NCI-H1048 (cell line): ENCODE measurements at places on chromosomes 3 and 15.
A peak's percentile ranks its signal among the peaks of the same experiment; 100 is the strongest.

GRCh38 chr15:38053205-38053604, 118.8 kb downstream of the TMCO5A start:
- DNase-seq, result no peak

- no peak for DNase-seq
Observed at GRCh38 chr15:56821721-56822425, 88.6 kb upstream of the ZNF280D start.

- no peak for DNase-seq
Observed at GRCh38 chr3:10023587-10024310, 2.5 kb upstream of the FANCD2 start.

DNA sequence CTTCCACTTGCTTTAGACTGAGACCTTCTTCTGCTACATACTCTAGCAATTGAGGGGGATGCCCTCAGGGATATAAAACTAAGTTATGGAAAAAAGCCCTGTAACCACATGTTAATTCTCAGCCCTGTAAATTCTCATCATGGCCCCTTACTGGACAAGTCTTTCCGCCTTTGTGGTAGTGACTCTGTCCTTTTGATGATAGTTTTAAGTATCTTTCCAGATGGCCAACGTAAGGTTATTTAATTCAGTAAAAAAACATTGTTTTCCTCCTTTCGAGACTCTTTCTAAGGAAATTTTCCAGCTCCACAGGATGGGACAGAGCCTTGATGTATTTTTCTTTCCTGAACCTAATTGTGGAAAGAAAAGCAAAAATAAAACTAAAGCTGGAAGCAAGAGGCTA, 25.3 kb upstream of the TM4SF4 start:
- DNase-seq, result no peak

- DNase-seq, result no peak
Observed at GRCh38 chr15:81849289-81849688, 196.5 kb downstream of the MEX3B start.

DNA sequence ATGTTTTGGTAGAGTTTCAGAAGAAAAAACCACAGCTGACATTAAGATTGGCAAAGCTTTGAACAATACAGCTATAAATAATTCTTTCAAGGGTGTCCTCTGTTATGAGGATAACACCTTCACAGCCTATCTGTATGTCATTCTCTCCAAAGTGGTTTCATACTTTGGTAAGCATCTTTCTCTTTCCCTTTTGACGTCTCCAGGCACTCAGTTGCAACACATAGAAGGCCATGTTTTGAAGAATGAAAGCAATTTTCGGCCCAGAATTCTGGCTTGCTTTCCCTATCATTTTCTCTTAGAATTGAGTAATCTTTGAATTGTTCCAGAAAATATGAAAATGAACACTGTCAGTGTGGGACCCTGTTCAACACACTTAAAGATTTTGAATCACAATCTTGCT, 200.0 kb upstream of the CBLB start:
- DNase-seq, result no peak

- DNase-seq, result no peak
Observed at GRCh38 chr3:66128623-66129022, 89.9 kb upstream of the MAGI1 start.

GRCh38 chr15:87731630-87732029, 524.9 kb downstream of the NTRK3 start:
- DNase-seq, result no peak

DNA sequence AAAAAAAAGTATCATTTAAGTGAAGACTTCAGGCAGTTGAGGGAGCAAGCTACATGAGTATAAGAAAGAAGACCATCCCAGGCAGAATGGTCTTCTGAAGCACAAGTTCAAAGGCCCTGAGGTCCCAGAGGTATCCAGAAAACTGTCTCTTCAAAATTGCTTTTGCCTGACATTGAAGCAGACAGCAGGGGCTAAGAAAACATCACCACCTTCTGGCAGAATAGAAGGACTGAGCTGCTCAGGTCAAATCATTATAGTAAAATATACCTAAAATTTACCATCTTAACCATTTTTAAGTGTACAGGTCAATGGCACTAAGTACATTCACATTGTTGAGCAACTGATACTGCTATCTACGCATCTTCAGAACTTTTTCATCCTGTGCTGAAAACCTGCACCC, 16.4 kb downstream of the GPR160 start:
- no peak for DNase-seq

GRCh38 chr15:59237924-59238331, 31.3 kb downstream of the LDHAL6B start:
- no peak for DNase-seq

- DNase-seq, result no peak
Observed at GRCh38 chr3:82038556-82038955, 277.1 kb upstream of the GBE1 start.

DNA sequence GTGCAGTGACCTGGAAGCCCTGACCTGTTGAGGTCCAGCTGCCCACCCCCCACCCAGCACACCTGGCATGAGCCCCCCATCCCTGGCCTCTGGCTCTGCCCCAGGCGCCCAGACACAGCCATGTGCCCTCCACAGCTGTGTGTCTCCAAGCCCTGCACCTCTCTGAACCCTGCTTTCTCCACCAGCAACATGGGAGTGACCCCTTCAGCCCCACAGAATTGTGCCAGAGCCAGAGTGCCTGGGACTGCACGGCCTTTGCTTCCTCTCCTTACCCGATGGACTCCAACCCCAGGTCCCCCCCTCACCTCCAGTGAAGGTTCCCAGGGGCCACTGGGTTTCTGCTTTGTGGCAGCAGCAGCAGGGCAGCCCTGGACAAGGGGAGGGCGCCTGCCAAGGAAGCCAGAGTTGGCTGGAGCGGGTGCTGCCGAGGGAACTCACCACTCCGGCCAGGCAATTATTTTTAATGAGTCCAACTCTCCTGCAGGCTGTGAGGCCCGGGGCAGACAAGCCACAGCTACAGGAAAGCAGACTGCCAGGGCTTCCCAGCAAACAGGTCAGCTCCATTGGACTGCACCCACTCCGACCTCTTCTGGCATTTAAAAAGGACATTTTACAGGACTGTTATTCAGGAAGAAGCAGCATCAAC, 24.1 kb downstream of the PRR20G start:
- DNase-seq, result no peak

GRCh38 chr15:75201616-75202250, at the start of gene C15orf39:
Gene C15orf39 (plus strand): TSS chr15:75201882. CDS start chr15:75206049, 4,167 bp downstream.
- DNase-seq, result peak; percentile 57

GRCh38 chr3:3097958-3098357, 12.2 kb downstream of the IL5RA start:
- no peak for DNase-seq

GRCh38 chr3:65984975-65985374, 53.7 kb downstream of the MAGI1 start:
- DNase-seq, result no peak

DNA sequence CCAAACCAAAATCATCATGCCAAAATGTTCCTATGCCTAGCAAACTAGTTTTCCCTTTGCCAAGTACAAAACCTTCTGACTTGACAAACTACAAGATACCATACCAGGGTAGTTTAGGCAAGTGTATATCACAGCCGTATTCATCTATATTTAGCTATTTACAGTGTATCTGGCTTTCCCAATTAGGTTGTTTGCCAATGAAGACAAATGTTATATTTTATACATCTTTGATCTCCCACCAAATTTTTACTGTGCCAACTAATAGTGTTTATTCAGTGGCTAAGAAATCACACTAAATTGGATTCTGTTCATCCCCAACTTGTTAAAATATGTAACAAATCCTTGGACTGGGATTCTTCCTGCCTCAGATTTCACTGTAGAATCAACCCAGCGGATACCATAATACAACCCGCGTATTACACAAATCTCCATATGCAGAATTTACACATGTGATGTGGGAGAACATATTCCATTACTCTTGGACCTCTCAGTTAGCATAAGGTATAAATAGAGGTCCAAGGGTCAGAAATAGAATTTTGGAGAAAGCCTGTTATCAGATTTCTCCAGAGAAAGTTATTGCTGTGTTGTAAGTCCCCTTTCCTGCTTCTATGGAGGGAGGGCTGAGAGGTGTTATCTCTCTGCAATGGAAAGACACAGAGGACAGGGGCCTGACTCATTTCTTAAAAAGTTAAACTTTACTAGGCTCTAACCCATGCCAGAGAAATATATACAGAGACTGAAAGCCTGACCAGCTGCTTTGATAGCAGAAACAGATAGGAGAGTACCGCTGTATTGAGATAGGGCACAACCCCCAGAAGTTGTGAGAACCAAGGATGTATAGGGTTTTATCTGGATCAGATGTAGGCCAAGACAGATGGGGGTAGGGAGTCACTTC, 467.0 kb downstream of the FGF12 start:
- no peak for DNase-seq

DNA sequence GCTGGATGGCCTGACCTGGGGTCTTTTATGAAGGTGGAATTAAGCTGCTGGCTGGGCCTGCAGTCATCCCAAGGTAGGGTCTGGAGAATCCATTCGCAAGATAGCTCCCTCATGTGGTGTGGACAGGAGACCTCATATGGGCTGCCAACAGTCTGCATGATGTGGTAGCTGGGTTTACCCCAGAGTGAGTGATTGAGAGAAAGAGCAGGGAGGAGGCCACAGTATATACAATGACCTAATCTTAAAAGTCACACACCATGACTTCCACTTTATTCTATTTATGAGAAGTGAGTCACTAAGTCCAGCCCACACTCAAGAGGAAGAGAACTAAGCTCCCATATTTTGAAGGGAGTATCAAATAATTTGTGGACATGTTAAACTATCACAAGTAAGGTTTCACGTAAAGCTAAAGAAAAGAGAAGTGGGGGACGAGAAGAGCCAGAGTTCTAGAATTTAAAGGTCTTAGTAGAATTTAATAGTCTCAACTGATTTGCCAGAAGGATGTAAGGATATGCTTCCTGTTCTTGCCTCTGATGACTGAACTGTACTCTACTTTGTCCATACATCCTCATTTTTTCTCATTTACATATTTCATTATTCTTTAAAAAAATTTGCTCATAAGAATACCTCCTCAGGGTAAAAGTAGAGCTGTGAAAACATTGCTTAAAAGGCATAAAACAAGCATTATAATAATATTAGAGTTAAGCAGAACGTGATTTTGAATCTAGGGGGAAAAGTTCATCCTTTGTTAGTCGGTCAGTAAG, 184.4 kb downstream of the PEX5L start:
- DNase-seq, result no peak

DNA sequence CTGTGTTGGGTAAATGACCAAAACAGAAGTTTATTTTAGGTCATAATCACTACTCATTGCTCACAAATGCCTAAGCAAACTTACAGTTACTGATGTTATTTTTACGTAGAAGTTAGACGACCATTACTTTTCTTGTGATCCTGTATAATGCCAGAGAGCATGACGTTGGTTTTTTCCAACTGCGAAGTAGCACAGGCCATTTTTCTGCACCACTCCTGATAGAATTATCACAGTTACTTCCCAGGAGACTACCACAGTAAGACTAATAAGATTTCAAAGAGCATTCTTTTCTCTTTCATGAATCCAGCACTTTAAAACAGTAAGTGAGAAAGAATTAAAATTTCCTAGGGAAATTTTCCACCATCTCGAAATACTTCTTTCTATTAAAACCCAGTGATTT, 19.8 kb downstream of the CD200 start:
- no peak for DNase-seq

- DNase-seq, result no peak
Observed at GRCh38 chr15:59400103-59400813, 27.6 kb upstream of the MYO1E start.

GRCh38 chr3:99920481-99921376, 103.1 kb downstream of the CMSS1 start:
- DNase-seq, result no peak

GRCh38 chr3:146203776-146204175, 42.8 kb upstream of the PLOD2 start:
- DNase-seq, result no peak

GRCh38 chr15:83462953-83463433, 15.9 kb downstream of the SH3GL3 start:
- DNase-seq, result no peak

GRCh38 chr3:124627501-124627908, 102.7 kb upstream of the UMPS start:
- no peak for DNase-seq

DNA sequence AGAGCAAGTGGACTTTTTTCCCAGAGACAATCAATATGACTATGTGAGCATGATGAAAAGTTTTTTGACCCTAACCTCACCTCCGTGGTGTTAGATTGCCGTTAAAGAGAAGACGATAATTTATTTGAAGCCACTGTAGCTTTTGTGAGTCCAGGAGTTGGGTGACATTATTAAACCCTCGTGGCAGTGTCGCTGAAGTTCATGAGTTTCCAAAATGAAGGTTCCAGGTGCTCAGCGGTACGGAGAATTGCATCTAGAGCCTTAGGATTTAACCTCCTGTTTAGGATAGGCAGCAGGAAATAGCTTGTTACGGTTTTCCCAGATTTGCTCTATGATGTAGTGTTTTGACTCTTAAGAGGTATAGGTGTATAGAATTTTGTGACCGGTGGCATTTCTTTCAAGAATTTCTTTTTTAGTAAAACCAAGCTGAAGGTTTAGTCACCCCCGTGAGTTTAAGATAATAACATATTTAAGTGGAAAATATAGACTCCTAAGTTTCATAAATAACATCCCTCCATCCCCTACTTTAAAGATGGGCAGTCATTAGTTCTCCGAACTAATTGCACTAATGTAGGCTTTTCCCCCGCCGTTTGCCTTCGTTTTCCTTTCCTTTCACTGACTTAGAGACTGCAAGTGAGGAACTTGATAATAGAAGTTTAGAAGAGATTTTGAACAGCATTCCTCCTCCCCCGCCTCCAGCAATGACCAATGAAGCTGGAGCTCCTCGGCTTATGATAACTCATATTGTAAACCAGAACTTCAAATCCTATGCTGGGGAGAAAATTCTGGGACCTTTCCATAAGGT, 2.0 kb downstream of the SMC4 start:
- no peak for DNase-seq

GRCh38 chr3:11718637-11719405, 75.1 kb upstream of the VGLL4 start:
- no peak for DNase-seq

- DNase-seq, result no peak
Observed at GRCh38 chr3:54427501-54427900, 305.1 kb downstream of the CACNA2D3 start.

DNA sequence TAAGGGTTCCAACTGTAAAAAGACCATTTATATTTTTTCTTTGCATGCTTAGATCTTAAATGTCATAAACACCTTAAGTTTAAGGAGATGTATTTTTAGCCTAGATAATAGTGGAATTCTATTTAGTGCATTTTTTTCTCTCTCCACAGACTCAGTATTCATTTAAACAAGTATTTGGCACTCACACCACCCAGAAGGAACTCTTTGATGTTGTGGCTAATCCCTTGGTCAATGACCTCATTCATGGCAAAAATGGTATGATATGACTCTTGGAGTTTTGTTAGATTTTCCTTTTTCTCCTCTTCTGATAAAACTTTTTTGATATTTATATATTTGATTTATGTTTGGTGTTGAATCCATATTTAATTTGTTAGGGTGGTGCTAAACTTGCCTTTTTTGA, 7.3 kb downstream of the KIF23 start:
- no peak for DNase-seq

DNA sequence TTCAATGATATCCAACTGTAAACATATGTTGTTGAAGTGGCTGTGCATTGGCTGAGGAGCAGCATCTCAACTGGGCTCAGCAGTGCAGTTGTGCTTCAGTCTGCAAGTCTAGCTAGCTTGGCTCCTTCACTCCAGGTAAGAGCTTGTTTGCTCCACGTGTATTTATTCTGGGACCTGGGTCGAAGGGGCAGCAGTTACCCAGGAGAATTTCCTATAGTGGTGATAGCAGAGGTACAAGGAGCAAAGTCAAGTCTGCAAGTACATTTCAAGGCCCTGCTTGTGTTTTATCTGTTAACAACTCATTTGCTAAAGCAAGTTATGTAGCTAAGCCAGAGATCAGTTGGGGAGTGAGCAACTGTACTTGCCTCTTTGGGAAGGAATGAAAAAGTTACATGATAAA, 286.2 kb upstream of the UMPS start:
- DNase-seq, result no peak

- no peak for DNase-seq
Observed at GRCh38 chr15:72110355-72110754, 7.6 kb downstream of the MYO9A start.
